NCI-H82 (cell line): ENCODE measurements at places on chromosomes 4 and X.
A peak's percentile ranks its signal among the peaks of the same experiment; 100 is the strongest.

DNA sequence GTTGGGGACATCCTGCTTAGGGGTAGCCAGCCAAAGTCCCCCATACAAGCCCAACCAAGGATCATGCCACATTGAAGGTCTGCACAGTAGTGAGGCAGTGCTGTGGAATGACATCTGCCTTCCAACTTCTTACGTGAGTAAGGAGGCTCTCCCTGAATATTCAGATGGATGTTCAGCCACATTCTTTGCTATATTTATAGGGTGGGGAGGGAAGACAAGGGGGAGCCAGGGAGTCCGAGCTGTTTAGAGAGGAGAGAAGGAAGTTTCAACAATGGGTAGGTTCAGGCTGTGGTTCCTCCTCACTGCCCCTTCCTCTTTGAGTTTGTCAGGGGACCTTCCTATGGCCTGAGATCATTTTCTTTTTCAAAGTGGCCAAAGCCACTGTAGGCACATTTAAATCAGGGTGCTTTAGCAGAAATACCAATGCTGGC, 29.8 kb downstream of the MSN start:
- peak; percentile 95 for DNase-seq

DNA sequence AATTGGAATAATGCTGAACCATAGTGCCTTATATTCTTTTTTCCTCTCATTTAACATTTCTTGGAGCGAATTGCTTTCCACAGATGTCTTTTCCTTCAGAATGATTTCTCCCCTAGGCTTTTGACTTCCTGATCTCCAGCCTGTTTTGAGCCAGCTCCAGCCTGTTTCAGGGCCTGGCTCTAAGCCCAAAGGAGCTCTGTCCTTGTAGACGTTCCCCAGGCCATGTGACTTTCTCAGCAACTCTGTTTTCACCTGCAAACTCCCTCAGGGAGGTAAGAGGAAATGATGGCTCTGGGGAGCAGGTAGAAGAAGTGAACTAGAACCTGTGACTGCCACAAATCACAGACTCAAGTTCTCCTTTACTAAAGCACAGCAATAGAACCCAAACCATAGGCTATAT, 89.1 kb downstream of the AKAP4 start:
- DNase-seq = no peak

GRCh38 chr4:24212642-24213041, 322.8 kb upstream of the PPARGC1A start:
- DNase-seq = peak; percentile 1

DNA sequence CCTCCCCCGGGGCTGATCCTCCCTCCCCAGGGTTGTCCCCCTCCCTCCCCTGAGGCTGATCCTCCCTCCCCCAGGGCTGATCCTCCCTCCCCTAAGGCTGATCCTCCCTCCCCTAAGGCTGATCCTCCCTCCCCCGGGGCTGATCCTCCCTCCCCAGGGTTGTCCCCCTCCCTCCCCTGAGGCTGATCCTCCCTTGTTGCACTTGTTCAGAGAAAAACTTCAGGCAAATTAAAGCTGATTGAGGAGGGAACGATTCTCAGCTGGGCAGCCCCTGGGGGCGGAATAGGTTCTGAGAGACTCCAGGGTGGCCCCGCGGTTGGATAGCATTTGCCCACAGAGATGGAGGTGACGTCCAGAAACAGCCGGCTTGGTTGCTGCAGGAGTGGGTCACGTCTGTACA, 110.7 kb upstream of the ADRA2C start:
- no peak for DNase-seq

DNA sequence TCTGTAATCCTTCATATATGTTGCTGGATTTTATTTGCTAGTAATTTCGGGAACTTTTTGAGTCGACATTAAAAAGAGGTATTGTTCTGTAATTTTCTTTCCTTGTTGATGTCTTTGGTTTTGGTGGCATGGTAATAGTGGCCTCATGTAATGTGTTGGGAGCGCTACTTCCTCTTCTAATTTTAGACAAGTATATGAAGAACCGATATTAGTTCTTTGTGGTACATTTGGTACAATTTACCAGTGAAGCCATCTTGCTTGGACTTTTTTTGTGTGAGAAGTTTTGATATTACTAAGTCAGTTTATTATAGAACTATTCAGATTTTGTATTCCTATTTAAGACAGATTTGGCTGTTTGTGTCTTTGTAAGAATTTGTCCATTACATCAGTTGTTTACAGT, 669.2 kb upstream of the AADAT start:
- no peak for DNase-seq

DNA sequence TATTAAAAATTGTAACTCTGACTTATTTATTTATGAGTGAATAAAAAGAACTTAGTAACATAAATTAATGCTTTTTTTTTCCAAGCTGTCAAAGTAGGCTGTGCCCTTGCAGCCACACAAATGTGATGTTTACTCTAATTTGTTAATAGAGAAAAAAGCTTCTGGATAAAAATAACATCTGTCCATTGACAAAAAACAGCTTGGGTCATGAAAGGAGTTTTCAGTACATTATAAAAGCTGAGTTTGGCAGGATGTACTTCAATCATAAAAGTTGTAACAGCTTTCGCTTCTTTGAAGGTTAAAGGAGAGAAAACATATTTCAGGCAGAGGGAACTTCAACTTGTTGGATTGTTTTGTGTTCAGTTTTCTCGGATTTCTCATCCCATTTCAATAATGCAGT, 105.6 kb downstream of the SLC4A4 start:
- no peak for DNase-seq
